ENCODE measurements at places on chromosomes 16 and 17.

GRCh38 chr17:80009391-80010282 lies 26.0 kb downstream of the TBC1D16 start:
- DNase-seq = no peak

DNA sequence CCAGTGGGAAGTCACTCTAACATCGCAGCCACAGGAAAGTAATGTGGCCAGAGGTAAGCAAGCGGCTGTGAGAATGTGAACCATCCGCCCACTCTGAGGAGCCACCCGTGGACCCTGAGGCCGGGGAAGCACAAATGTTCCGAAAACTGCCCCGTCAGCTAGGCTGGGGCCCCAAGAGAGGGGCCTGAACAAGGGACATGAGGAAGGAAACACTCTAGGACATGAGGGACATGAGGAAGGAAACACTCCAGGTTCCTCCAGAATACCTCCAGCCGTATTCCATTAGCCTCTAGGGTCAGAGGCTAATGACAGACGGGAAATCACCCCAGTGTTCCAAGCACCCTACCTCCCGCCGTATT lies 317 bp downstream of the TEFM start:
- no peak for DNase-seq

GRCh38 chr17:65401561-65401960 lies 159.9 kb downstream of the AXIN2 start:
- DNase-seq = no peak

- no peak for DNase-seq
Measured at GRCh38 chr17:49259663-49260010, 29.1 kb upstream of the PHOSPHO1 start.

- no peak for DNase-seq
Measured at GRCh38 chr17:69533481-69534234, 119.2 kb downstream of the MAP2K6 start.

DNA sequence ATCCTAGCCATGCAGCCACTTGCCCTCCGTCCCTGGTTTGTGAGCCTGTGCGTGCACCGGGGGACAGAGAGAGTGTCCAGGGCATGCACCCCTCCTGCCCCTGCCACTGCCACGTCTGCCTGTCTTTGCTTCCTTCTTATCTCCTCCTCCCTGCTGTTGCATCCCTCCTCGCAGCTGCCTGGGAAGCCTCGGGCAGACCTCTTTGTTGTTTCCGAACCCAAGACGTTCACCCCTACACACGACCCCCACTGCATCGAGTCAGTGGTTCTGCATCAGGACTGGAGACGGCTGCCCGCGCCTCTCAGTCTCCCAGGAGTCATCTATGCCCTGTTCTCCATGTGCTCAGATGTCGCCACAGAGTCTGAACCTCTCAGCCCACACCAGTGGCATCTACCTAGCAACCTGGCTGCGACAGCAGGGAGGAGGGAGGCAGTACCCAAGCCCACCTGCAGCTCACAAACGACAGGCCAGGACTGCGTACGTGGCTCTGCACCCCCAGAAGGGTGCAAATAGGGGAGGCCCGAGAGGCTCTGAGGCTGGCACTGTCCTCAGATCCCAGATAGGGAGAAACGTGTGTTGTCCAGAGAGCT lies 5.2 kb downstream of the TIMP2 start:
- no peak for DNase-seq

DNA sequence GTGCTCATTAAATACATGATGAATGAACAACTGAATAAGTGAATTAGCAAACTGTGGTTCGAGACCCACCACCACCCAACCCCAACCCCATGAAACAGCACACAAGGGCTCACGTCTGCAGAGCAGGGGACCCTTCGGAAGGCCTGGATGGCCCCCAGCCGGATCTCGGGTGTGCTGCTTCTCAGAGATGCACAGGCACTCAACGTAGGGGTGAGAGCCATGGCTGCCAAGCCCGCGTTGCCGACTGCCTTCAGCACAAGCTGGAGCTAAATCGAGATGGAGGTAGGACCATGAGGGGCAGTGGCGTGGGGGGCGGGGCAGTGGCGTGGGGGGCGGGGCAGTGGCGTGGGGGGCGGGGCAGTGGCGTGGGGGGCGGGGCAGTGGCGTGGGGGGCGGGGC lies 93.2 kb downstream of the LITAF start:
- DNase-seq = no peak

DNA sequence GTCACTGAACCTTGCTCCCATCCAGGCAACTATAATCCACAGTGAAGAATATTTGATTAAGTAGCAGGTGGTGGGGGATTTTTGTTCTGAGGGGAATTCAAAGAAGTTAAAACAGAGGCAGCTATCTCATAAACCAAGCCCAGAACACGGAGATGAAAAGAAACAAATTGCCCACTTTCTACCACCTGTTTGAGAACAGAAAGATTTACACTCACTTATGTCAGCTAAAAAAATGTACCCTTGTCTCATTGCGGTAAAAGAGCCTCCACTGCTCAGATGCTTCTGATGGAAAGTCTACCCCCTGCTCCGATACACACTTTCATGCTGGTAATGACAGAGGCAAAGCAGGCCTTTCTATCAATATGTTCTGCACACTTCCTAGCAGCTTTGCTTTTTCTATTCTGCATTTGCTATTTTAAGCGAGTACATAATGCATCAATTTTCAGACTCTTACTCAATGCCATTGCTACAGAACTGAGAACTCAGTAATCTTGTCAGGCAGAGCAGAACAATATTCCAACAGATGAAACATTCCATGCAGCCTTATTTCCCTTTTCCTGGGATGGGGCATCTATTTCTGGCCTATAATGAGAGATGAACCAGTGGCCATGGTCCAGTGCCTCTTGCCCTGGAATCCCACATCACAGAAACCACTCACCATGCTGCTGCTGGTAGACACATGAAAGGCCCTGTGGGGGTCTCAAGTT lies 29.0 kb downstream of the CDK5R1 start:
- no peak for DNase-seq
